RWPE1 (cell line): ENCODE measurements at places on chromosomes 5 and 9.

GRCh38 chr9:36738318-36738976 is 165.8 kb downstream of the MELK start:
- peak; percentile 91 for DNase-seq

GRCh38 chr5:97044052-97044451 is 98.4 kb downstream of the LIX1 start:
- DNase-seq = no peak

DNA sequence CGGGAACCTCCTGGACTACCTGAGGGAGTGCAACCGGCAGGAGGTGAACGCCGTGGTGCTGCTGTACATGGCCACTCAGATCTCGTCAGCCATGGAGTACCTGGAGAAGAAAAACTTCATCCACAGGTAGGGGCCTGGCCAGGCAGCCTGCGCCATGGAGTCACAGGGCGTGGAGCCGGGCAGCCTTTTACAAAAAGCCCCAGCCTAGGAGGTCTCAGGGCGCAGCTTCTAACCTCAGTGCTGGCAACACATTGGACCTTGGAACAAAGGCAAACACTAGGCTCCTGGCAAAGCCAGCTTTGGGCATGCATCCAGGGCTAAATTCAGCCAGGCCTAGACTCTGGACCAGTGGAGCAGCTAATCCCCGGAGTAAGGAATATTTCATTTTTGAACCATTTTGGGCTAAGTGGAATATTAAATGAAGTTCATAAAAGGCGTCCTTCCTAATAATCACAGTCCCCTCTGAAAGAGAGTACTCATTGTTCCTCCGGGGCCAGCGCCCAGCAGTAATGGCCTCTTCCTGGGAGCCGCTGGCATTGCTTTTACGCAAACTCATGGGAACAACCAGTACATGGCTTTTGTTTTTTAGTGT is 23.6 kb downstream of the QRFP start:
- no peak for DNase-seq

DNA sequence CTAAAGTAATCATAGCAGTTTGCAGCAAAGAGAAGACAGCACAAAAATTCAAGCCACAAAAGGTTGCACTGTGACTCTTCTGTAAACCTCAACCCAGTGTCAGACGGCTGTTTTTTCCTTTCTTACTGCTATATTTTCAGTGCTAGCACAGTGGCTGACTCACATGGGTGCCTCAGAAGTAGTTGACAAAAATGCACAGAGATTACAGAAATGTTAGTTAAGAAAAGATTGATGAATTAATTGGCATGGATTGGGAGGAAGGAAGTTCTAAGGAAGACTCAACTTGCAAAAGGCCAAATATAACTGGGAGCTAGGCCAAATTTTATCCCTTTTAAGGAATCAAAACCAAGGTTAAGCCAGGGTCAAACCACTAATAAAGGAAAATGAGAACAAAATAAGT is 43.7 kb upstream of the ITGA1 start:
- DNase-seq = no peak

DNA sequence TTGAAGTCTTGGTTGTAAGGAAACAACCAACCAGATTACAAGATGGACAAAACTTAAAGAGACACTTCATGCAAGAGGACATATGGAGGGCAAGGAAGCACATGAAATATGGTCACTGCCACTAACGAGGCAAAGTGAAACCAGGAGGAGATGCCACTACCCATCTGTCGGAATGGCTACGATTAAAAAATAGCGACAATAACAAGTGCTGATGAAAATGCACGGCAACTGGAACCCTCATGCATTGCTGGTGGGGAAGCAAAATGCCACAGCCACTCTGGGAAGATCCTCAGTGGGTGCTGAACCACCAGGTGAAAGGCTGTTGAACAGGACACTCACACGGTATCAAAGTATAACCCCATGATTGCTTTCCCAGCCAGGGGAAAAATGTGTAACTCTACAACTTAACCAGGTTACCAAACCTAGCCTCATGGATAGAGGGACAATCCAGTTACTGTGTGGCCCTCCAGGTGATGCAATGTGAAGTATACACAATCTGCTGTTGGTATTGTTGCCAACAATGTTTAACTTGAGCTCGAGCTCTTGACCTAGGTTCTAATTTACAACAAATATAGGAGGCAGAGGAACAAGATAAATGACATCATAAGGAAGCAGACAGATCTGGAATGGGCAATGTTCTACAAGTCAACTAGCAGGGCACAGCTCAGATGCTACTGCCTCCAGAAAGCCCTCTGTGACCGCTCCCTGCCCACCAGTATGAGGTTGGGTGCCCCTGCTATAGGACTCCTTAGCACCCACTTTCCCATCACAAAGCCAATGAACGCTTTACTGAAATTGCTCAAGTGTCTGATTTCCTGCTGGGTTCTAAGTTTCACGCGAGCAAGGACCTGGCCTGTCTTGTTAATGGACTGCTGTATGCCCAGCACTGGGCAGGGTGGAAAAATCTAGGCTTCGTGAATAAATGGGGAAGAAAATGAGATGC is 25.8 kb downstream of the SH3PXD2B start:
- no peak for DNase-seq

- DNase-seq = no peak
These were observed 3.8 kb upstream of the CACFD1 start for GRCh38 chr9:133455936-133456335.

GRCh38 chr5:149792540-149793255 is 62.6 kb downstream of the PPARGC1B start:
- no peak for DNase-seq

DNA sequence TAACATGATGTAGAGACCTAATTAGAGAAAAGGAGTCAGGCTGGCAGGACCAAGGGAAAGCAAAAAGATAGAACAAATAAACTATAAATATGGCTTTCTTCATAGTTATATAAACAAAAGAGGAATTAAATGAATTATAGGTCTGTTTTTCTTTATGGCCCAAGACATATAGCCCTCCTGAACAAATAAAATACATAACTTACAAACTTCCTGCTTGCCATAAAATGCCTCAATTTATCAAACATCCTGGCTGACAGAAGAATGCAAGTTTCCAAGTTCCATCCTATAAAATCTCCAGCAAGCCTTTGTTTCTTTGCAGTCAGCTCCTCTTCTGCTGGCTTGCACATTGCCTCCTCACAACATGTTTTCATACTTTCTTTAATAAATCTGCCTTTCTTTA is 31.3 kb upstream of the IRGM start:
- DNase-seq = no peak

GRCh38 chr9:133238272-133238850 is 29.3 kb upstream of the OBP2B start:
- DNase-seq = no peak

- no peak for DNase-seq
These were observed 93.3 kb upstream of the MAP1B start for GRCh38 chr5:72013766-72014624.

DNA sequence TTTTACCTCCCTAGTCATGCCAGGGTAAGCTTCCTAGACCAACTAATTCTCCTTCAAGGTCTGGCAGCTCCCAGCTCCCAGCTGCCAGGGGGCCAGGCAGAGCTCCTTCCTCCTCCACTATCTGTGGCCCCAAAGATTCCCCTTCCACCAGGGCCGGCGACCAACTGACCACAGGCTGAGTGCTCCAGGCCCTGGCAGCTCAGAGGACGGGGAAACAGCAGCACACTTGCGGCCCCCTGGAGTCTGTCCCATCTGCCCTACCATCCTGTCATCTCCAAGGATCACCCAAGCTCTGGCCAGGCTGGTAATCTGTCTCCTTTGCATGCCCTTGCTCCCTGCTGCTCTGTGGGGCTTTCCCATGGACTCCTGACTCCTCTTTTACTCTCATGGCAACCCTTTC is 31.2 kb upstream of the BASP1 start:
- no peak for DNase-seq

- no peak for DNase-seq
These were observed 5.5 kb upstream of the SUSD3 start for GRCh38 chr9:93052791-93053540.

DNA sequence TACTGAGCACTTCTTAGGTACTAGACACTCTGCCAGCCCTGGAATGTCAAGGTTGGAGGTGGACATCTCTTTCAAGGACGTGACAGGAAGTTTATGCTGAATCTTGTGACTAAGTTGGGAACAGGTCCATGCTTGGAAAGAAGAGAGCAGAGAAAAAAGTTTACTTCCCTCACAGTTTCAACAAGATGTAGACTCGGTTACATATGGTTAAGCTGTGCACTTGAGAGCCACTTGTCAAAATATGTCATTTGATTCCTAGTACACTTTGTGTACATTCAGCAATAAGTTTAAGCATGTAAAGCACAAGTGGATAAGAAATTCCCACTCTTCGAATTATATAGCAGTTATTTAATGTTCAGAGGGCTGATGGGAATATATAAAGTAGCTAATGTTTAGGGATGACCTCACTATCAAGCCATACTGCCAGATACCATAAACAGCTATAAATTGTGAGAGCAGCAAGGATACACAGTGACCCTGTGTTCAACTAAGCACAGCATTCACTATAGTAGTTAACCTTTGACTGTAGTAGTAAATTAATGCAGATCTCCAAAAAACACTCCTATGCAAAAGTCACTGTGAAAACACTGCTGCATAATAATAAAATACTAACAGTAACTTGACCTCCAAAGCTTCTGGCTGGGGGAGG is 1944.6 kb upstream of the WWC1 start:
- no peak for DNase-seq

- no peak for DNase-seq
These were observed 351.1 kb upstream of the TLE4 start for GRCh38 chr9:79220666-79221065.

DNA sequence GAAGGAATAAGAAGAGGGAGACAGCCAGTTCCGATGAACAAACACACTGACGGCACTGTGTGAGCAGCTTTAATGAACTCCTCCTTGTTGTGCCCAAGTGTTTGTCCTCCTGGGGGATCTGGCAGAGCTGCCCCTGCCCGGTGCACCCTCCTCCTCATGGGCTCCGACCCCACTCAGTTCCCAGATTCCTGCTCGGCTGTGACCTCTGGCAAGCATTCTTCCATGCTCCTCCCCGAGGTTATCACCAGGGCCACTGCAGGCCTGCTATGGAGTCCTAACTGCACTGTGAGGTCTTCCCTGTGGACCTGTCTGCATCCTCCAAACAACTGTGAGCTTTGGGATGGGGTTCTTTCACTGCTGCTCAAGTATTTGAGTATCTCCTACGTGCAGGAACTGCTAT is 142.2 kb downstream of the DCP2 start:
- DNase-seq = no peak

DNA sequence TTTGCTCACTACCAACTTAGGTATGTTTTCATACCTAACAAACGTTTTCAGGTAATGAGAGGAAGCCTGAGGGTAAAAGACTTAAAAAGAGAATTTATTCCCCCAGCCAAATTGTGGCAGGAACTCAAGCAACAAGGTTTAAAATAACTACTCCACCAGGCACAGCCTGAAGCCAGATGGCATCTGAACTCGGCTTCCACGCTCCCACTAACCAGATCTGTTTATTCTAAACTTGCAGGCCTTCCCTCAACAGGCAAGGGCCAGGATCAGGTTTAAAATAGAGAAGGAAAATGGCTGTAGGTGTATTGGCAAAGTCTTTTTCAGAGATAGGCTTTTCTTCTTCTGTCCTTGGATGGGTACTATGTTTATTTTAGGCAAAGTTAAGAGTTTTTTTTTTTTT is 89.4 kb downstream of the OTULIN start:
- no peak for DNase-seq

GRCh38 chr5:171681677-171682076 is 103.9 kb upstream of the SMIM23 start:
- no peak for DNase-seq

DNA sequence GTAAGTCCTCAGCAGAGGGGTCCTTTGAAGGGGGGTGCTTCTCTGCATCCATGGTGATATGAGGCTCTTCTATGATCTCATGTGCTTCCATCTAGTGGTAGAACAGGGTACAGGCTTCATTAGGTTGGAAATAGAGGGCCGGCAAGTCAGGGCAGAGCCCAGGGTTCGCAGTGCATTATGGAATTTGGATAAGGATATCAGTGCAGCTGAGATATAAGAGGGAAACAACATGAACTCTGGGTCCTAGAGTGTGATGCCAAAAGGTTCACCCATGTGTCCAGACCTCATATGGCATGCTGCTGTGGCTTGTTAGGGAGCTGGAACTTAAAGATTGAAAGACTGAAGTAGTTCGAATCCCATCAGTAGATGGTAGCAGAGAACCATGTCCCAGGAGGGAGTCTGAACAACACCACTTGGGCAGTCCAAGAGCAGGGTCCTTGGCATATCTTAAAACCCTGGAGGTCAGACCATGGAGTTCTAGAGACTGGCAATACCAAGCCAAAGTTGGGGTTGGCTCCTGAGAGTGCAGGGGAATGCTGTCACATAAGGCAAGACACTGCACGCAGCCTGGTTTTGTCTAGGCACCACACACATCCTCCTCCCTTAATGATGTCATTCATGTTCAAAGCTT is 2.3 kb downstream of the FAM221B start:
- peak; percentile 66 for DNase-seq

GRCh38 chr5:59571067-59571466 is 322.5 kb downstream of the PDE4D start:
- no peak for DNase-seq

- DNase-seq = peak; percentile 73
These were observed 12.5 kb downstream of the OR2S2 start for GRCh38 chr9:35945341-35946018.

GRCh38 chr5:154486427-154486866 is 8.4 kb upstream of the HAND1 start:
- DNase-seq = no peak

GRCh38 chr9:124742940-124743339 is 28.2 kb downstream of the NR6A1 start:
- no peak for DNase-seq

GRCh38 chr9:4009006-4009511 is 290.8 kb downstream of the GLIS3 start:
- no peak for DNase-seq
